ENCODE measurements at places on chromosomes 5 and 9.
A peak's percentile ranks its signal among the peaks of the same experiment; 100 is the strongest.

- DNase-seq, result no peak
Measured at GRCh38 chr5:177592905-177593304, 902 bp downstream of the TMED9 start.

DNA sequence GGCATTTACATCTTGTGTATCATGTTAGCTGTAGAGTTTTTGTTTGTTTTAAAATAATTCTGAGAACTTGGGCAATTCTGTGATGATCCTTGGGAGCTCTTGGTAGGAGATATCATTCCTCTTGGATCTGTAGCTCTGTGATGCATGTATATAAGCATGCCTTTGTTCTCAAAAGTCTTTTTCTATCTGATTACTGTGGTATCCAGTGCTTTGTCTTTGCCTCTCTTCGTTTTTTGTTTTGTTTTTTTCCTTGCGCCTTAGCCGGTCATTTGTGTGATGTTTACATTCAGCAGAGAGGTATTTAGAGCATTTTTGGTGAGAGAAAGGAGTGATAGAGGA, 110.0 kb downstream of the PAM start:
- DNase-seq, result no peak

DNA sequence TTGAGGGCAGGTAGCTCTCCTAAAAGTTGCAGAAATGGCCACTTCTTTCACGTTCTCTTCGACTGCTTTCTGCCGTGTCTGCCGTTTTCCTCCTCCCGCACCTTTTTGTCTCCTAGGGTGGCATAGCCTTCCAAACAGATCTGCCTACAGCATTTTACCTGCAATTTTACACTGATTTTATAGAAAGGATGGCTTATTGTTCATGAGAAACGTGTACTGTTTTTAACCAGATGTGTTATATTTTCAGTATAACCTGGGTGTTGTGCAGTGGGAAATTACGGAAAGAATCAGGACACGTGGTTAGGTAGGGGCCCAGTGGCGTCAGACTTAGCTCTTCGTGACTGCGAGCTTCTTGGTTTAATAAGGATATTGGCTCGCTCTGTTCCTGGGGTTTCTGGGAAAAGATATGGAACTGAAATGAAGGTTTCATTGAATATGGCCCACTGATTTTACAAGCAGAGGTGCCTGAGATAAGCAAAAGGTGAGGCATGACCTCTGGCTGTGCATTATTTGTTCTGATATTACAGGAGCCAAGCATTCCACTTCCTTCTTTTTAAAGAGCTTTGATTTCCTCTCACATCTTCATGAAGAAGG, 43.7 kb upstream of the PRSS3 start:
- no peak for DNase-seq

- no peak for DNase-seq
Measured at GRCh38 chr5:141392429-141393198, at the start of gene PCDHGA8. PCDHGA8 (plus strand) TSS chr5:141392633; CDS start chr5:141392814, 181 bp downstream.

GRCh38 chr5:125294844-125295243, 548.4 kb upstream of the ZNF608 start:
- no peak for DNase-seq

DNA sequence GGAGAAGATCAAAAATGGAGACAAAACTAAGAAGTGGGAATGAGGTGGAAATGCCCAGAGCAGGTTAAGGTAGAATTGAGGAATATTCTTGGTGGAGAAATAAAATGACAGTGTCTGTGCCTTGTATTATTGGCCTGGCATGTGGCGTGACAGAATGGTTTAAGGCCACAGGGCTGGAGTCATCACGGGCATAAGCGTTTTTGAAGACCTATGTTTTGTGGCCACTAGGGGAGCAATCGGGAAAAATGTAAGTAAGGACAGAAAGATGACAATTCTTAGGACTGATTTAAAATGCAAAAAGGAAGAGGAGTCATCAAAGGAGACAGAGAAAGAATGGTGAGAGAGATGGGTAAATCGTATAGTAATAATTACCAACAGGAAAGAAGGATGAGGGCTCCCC, 72.2 kb upstream of the EPB41L4A start:
- DNase-seq, result no peak

GRCh38 chr5:132425009-132425937, 55.8 kb downstream of the SLC22A5 start:
- peak; percentile 84 for DNase-seq

- DNase-seq, result no peak
Measured at GRCh38 chr5:141760193-141760592, 78.2 kb upstream of the ARAP3 start.

DNA sequence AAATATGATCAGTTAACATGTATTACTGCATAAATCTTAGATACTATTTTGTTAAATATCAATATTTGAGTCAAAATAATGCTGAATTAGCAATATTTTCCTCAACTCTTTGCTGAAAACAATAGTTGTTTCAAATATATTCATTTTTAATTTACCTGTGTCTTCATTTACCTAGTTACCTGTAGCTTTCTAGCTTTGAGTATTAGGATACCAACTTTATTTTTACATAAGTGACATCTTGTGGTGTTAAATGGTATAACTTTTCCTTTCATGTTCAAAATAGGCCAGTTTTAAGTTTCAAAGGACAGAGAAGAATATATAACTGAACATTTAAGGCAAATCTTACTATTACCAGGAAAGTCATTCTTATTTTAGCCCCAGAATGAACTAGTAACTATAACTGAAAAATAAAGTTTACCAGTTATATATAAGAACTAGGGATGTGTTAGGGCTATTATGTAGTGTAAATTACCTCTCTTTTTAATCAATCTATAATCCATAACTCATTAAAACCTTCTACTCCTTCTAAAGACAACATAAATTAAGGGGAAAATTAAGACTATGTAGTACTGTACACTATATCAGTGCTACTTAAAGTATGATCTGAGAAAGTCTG, 25.3 kb downstream of the AP3B1 start:
- no peak for DNase-seq

DNA sequence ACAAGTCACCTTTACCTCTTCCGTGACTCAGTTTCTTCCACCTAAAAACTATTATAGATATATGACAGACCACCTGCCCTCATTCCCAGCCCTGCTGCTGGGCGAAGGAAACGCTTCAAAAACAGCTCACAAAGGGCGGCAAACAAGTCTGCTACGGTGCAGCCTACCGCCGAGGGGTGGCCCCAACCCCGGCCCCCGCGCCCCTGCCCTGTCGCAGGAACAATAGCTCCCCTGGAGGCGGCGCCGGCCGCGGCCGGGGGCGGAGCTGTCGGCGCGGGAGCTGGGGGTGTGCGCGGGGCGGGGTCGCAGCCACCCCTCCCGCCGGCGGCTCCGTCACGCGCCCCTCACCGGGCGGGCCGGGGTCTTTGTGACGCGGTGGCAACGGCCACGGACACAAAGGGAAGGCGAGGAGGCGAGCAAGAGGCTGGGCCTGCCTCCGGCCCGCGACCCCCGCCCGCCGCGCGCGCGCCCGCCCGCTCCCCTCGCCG, at the start of gene TMEFF1:
Gene TMEFF1 (plus strand): TSS at position 362 of the 488 bp plus-strand sequence. CDS start 396 bp downstream, outside the sequence.
- no peak for DNase-seq

- no peak for DNase-seq
Measured at GRCh38 chr5:173712609-173713175, 96.2 kb upstream of the BOD1 start.

DNA sequence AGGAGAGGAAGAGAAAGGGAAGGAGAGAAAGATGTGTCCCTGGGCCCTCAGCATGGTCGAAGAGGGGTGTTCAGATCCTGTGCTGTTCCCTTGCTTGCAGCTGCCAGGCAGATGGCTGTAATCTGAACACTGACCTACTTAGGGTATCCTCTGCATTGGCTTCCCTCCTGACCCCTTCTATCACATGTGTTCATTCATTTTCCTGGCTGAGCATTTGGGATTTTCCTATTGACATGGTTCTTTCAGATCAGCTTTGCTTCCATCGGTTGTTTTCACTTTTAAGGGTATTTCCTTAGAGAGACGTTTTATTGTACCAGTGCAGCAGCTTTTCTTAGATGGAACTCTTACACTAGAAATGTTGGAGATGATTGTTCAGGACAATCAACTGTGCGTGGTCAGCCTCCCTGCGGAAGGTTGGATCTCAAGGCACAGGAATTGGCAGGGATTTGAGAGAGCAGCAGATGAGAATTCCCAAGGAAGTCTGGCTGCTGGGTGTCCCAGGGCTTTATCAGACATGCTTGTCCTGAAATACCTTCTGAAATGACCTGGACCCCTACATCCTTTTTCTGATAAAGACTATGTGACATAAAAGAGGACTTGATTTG, 26.0 kb downstream of the ACTBL2 start:
- DNase-seq, result no peak

DNA sequence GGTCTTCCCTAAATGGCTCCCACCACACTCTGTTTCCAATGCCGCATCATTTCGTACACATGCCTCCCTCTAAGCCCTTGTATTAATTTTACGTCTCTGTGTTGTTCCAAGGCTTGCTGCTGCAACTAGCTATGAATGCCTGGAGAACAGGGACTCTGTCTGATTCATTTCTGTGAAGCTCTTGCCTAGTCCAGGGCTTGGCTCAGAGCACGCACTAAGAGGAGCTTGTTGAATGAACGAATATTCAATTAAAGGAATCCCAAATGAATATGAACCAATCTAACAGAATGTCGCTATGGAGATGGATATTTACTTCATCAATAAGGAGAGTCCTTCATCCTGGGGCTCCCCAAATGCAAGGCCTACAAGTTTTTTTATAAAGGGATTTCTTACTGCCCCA, 55.3 kb downstream of the TGFBR1 start:
- DNase-seq, result no peak

GRCh38 chr5:161333194-161333880, 213.2 kb downstream of the GABRB2 start:
- no peak for DNase-seq

DNA sequence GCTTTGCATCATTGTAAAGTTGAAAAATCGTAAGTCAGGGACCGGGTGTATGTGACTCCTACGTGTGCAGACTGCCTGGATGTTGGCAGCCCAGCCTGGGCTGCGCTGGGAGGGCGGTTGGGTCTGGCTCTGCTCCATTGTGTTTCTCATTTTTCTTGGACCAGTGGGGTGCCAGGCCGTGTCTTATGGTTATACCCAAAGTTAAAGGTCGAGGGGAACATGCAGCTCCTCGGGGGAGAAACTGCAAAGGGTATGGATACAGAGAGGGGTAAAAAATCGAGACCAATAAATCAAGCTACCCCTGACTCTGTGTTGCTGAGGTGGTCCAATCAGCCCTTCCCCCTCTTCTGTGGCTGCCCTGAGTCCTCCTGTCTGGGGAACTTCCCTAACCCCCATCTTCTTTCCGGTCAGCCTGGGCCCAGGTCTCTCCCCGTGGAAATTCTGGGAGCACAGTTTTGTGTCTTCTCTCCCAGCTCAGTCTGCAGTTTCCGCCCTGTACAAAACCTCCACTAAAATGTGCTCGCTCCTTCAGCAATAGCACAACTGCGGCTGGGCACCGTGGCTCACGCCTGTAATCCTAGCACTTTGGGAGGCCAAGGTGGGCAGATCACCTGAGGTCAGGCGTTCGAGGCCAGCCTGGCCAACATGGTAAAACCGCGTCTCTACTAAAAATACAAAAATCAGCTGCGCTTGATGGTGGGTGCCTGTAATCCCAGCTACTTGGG, 34.1 kb upstream of the UNC5A start:
- no peak for DNase-seq

- DNase-seq, result no peak
Measured at GRCh38 chr5:82244854-82245635, 33.1 kb downstream of the RPS23 start.

DNA sequence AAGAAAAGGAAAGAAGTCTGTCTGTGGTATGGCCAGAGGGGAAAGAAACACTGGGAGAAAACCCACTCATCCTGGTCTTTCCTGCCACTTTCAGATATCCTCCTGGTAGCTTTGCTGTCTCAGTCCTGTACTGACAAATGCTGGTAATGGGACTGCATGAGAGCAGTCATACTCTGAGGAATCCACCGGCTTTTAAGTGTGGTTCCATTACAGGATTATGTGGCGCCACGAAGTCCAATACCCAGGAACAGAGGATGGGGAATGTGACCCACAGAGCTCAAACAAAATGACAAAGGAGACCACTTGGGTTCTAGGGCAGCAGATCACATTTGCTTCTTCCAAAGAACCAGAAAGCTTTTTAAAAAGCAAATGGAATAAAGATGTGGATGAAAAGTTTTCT, 26.3 kb upstream of the FBP1 start:
- no peak for DNase-seq

DNA sequence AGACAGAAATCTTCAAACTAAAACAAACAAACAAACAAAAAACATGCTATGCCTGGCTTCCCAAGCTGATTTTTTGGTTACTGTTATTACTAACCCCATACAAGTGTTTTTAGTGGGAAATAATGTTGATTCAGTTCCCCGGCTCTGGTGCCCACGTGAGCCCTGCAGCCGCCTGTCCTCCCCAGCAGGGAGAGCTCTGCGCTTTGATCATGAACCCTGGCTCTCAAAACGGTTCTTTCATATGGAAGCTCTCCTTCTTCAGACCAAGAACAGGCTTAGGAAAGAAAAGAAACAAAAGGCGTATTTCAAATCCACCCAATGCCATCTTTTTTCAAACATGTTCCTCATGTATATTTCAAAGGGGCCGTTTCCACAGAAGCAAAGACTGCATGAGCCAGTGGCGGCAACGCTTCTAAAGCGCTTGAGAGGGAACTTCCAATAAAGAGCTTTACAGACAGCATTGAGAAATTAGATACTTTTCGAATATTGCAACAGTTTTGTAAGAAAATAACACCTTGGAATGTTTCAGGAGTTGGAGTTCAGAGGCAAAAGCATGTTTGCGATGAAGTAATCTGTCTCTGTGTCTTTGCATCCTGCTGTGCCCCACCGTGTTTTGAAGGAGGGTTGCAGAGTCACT, 74.8 kb downstream of the ICE1 start:
- peak; percentile 23 for DNase-seq

GRCh38 chr9:121823451-121824169, 172.2 kb downstream of the DAB2IP start:
- no peak for DNase-seq

DNA sequence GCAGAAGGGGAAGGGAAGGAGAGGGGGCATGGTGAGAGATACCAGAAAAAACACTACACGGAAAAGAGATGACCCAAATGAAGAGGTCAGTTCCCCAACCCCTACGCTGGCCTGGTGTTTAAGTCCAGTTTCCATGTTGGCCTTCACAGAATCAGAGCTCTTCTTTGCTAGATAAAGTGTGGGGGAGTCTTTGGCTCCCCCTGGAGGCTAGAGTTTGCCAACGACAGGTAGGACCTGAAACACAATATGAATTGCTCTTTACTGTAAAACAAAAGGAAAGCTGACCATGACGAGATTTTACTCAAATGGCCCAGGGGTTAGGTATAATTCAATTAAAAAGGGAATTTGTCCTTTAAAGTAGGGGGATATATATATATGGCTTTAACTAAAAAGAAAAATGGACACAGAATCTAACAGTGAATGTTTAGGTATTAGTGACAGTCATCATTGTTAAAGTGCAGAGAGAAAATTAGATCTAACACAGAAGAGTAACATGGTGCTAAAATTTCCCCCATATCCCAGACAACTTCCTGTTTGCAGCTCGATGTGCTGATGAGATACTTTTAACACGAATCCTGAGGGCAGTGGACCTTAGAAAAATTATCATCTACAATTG, 92.0 kb downstream of the SV2C start:
- DNase-seq, result peak; percentile 42

- DNase-seq, result no peak
Measured at GRCh38 chr9:37353791-37354190, 68.7 kb upstream of the GRHPR start.

GRCh38 chr5:160542281-160542680, 120.6 kb downstream of the PTTG1 start:
- no peak for DNase-seq
